ENCODE measurements at places on chromosomes 4 and X. TPM values are rescaled to one million over a fixed set of nuclear protein-coding genes. Genes with fewer than 3 reads are reported as not detected.

FANCB gene
- total RNA-seq: 13.0 TPM

TACR3 gene
- not detected for total RNA-seq

ZNF81 gene
- total RNA-seq: 7.2 TPM

BLOC1S4 gene
- total RNA-seq: 15.3 TPM

TXK gene
- 6.8 TPM for total RNA-seq

SLC2A9 gene
- total RNA-seq: 3.2 TPM

F11 gene
- not detected for total RNA-seq

FMR1NB gene
- total RNA-seq: not detected

RAB39B gene
- total RNA-seq: 8.7 TPM

CCSER1 gene
- total RNA-seq: not detected

PFKFB1 gene
- 0.27 TPM for total RNA-seq

UGT2B17 gene
- total RNA-seq: not detected

NIPAL1 gene
- total RNA-seq: 0.77 TPM

BTC gene
- not detected for total RNA-seq

NKRF gene
- 17.1 TPM for total RNA-seq

EPHA5 gene
- total RNA-seq: not detected

DACH2 gene
- not detected for total RNA-seq

P2RY8 gene
- total RNA-seq: 126 TPM

CPLX1 gene
- total RNA-seq: 0.86 TPM

PDCL2 gene
- total RNA-seq: not detected

EGF gene
- total RNA-seq: not detected

TCEAL7 gene
- total RNA-seq: not detected

FOXP3 gene
- total RNA-seq: 13.8 TPM

PLK4 gene
- total RNA-seq: 47.6 TPM

RHOH gene
- total RNA-seq: 127 TPM

SMIM10 gene
- 0.41 TPM for total RNA-seq

DLG3 gene
- total RNA-seq: 14.2 TPM

TBX22 gene
- total RNA-seq: not detected

CXCL5 gene
- total RNA-seq: not detected

SPANXB1 gene
- not detected for total RNA-seq

ZFP92 gene
- total RNA-seq: 1.5 TPM

GIMD1 gene
- total RNA-seq: not detected

COL4A6 gene
- total RNA-seq: not detected

HSPA4L gene
- 0.80 TPM for total RNA-seq
